ENCODE measurements at places on chromosomes 5 and 9.

DNA sequence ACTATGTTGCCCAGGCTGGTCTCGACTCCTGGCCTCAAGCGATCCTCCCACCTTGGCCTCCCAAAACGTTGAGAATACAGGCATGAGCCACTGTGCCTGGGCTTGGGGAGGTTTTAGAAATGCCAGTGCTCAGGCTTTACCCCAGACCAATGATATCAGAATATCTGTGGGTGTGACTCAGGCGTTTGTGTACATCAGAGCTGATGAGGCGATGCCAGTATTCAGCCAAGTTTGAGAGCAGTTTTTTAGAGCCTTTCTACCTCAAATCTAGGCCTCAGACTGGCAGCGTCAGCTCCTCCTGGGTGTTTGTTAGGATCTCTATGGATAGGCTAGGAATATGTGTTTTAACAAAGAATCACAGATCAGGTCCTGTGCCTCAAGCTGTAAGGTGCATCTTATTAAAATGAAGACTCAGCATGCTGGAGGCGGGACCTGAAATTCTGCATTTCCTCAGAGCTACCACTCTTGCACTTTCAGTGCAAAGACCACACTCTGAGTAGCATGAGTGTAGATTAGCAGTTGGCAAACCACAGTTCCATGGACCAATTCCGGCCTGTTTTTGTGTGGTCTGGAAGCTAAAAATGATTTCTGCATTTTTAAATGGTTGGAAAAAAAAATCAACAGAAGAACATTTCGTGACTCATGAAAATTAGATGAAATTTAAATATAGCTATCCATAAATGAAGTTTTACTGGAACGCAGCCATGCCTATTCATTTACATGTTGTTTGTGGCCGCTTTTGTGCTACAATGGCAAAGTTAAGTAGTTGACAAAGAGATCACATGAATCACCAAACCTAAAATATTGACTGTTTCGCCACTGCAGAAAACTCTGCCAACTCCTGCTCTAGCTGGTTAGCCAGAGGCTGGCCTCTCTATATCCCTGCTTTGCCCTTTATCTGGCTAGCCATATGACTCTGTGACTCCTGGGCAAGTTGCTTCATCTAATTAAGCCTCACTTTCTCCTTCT lies 92.2 kb downstream of the KLF4 start:
- no peak for DNase-seq

- DNase-seq: no peak
These were observed 83.2 kb downstream of the TNC start for GRCh38 chr9:115034801-115035200.

DNA sequence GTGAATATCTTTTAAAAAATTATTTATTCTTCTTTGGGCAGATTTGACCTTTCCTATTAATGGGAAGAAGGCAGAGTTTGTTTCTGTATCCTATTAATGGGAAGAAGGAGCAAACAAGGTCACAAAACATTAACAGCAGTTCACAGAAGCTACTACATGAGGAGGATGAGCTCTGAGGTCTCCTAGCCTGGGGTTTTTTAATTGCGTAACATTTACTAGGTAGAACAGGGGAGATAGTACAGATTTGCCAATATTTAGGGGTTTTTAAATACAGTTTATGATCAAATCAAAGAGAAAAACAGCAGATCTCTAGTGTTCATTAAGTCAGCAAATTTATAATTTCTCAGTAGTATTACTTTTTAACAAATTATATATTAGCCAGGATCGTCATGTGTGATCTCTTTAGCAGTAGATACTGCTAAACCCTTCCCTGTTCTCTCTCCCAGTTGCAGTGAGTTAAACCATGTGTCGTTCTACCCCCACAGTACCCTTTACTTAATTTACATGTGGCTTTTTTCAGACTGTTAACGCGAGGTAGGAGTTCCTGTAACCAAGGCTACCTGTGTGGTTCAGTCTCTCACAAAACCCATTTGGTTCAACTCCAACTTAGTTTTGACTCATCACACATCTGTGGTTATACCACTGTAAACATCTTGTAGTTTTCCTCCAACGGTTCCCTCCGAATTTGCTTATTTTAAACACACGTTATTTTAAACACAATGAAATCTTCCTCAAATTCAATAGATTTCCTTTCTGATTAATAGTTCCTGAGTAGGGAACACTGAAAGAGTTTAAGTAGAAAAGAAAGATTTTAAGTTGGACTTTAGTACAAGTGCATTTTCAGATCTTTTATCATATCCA lies 13.3 kb downstream of the SLC25A46 start:
- DNase-seq: no peak

DNA sequence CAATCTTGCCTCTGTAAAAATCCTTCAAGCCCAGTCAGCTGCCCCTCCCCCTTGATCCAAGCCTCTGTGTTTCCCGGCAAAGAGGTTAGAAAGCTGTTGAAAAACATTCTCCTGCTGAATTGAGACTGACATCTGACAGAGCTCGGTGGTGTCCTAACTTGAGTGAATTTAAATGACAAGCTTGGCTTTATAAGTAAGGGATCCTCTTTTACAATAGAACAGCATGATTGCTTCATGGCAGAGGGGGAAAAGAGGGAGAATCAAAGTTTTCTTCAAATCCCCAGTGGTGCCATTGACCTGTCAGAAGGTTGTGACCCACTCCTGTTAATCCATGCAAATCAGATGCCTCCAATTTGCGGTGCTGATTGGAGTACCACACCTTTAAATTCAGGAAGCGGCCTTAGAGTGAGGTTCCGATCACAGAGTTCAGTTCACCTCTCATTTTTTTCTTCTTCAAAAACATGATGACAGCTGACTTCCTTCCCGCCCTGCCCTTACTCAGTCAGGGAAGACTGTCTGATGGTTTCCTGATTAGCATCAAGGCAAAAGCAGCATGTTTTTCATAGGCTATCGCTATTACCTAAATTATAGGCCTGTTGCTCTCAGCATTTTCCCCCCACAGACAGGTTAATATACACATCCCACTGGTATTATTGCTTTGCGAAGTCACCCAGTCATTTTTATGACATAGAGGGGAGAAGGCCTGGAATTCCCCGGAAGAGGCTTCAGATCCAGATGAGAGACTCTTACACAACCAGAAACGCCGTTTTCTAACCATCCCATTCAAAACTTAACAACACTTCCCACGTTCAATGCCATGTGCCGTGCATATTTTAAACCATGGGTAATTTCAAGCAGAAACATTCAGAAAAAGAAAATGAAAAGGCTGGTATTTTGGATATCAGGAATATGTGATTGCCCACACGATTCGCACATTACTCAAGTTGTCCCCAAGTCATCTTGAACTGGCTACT lies 141.4 kb downstream of the EBF1 start:
- DNase-seq: no peak

GRCh38 chr5:66213533-66213932 lies 69.4 kb downstream of the SREK1 start:
- no peak for DNase-seq

DNA sequence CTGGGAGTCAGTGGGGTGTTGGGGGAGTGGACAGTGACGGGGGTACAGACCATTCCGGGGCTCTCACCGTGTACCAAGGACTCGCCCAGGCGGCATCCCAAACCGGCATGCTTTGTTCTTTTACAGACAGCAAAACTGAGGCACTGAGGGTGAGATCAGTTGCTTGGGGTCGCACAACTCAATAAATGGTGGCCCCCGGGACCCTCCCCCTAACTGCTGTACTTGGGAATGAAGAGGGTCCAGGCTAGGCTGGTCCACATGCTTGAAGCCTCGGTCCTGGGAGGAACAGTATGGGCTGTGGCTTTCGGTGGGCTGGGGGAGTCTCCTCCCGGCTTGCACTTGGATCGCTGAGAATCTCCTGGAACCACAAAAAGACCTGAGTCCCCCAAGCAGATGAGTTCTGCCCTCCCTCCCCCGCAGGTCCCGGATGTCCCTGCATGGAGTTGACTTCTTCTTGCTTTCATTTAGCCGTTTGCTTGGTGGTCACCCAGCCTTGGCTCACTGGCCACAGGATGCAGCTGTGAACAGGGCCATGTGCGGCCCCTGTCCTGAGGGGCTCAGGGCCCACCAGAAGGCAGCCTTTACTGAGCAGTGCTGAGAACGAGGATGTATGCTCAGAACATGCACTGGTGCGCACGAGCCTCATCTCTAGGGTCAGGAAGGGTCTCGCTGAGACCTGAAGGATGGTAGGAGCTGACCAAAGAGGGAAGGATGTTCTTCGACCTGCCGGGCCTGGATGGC lies 4.2 kb downstream of the LAMC3 start:
- no peak for DNase-seq

DNA sequence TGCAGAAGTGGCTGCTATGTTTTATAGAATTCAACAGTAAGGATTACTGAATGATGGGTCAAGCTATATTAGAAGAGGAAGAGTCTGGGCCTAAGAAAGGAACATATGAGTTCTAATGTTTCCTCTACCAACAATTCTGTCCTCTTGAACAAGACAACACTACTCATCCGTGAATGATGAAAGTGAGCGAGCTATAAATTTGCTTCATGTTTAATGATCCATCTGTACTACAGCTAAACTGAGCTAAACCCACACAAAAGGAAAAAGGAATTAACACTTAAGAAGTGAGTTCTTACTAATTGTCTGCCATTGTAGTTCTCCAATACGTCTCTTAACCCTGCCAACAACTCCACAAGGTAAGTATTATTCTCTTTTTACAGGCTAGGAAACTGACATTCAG lies 204.4 kb downstream of the GLIS3 start:
- DNase-seq: no peak

DNA sequence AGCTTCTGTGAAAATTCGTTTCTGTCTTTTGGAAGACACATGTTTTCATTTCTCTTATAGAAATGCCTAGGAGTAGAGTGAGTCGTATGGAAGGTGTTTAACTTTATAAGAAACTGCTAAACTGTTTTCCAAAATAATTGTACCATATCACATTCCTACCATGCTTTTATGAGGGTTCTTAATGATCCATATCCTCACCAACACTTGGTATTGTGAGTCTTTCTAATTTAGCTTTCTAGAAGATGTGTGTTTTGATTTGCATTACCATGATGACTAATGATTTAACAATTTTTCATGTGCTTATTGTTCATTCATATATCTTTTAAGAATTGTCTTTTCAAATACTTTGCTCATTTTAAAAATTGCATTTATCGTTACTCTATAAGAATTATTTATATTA lies 223.6 kb downstream of the COMMD10 start:
- DNase-seq: no peak

GRCh38 chr5:180128671-180129261 lies 57.2 kb upstream of the RNF130 start:
- no peak for DNase-seq

DNA sequence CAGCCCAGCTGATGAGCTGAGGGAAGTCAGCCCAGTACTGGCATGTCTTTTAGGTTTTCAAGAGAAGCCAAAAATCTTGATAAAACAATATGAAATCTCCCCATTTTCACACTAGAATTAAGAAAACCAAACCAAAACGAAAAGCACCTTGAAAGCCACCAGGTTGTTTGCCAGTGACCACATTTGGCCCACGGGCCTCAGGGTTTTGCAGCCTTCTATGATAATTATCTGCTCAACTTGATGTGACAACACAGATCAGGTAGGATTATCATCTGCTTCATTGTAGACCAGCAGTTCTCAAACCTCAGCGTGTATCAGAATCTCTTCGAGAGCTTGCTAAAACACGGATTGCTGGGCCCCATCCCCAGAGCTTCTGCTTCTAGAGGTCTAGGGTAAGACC lies 101.4 kb downstream of the GALNT10 start:
- no peak for DNase-seq

DNA sequence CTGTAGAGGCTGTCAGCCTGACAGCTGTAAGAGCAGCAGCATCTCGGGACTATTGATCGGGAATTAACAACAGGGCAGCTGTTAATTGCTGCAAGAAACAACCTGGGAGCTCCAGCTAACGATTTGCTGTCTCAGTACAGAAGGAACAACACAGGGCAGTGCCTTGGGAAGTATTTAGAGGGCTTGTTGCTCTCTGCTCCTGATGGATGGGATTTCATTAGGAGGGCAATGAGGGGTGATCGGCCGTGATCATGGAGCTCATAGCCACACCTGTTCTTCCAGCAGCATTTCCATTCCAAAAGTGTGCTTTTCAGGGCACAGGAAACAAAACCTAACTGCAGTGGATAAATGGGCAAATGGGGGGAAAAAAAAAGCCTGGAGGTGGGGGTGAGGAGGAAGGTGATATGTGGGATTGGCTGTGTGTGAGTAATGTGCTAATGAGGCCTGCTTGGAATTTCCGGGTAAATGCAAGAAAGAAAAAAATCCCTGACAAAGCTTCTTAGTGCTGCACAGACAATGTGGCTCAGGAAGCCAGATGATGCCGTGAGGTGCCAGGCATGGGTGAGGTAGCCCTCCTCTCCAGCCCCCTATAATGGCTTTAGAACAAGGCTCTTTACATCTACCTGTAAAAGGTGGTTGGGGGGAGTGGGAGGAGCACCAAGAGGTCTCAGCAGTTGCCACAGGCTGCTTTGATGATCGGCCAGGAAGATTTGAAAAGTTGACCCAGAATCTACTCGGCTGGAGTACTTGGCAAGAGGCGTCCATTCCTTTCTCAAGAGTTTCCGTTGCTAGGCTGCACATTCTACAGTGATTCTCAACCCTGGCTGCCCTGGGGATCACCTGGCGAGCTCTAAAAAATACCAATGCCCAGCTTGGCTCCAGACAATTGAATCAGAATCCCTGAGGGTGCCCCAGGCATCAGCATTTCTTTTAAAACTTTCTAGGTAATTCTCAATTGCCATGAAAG lies 139.5 kb upstream of the KLF9 start:
- DNase-seq: no peak

GRCh38 chr5:146520731-146521130 lies 4.7 kb upstream of the GPR151 start:
- DNase-seq: no peak

- DNase-seq: no peak
These were observed 39.0 kb upstream of the OSMR start for GRCh38 chr5:38806775-38807258.

All from stimulated activated CD8-positive, alpha-beta memory T cell treated with anti-CD3 and anti-CD28 coated beads, Interleukin-2, amount 100 ng/mL, for 48 hours (primary cell).